ENCODE measurements at places on chromosomes 4 and X. TPM values are rescaled to one million over a fixed set of nuclear protein-coding genes. Genes with fewer than 3 reads are reported as not detected.

Gene RBM3
- total RNA-seq = 261 TPM

DNA sequence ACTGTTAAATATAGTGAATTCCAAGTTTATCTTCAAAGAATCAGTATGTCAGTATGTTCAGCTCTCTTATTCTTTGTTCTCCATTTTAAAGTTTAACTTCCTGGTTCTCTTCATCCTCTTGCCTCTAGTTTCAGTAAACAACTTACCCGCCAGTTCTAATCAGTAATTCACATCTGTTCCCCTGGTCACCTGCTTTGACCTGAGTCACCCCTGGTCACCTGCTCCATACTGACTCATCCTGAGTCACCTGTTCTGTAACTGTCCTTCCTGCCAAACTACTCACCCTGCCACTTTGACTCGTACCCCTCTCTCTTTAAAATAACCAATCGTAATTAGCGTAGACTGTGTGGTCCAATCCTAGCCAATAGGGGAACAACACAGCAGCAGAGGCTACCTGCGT is 992.7 kb upstream of the HS3ST1 start:
- no peaks in the 10 kb centered on the region for H3K36me3 ChIP-seq
- no peak overlapping the region for H3K4me3 ChIP-seq
- no peak overlapping the region for H3K27ac ChIP-seq
- no peak for DNase-seq
- no peaks in the 10 kb centered on the region for H3K4me1 ChIP-seq
- no peaks in the 10 kb centered on the region for H3K27me3 ChIP-seq

DNA sequence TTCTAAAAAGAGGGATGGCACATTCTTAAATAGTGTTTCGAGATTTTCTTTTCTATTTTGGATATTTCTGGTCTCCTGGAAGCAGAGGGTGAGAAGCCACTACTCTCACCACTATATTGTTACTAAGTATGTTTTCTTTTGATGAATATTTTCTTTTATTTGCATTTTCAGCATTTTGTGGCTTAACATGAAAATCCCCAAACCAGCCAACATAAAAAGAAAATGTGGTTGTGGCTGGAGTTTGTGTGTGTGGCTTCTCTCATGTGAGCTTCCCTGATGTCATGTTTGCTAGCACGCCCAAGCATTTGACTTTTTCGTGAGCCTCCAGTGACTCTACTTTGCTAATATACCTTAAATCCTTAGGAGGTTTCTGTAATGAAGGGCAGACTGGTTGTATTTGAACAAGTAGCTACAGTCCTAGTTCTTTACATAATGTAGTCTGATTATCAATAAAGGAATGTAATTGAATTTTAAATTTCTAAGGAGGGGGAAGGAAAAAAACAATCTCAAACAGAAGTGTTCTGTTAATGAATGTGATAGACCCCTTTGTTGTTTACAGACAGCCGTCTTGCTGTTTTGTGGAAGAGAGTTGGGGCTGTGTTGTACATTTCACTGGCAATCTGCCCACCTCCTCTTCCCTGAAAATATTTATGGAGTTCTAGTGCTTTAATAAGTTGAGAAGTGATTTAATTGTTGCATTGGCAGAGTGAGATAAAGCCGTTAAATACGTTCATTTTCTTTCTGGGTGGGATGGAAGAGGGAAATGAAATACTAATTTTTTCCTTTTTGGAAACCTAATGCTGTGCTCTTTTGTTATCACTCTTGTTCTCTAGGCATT is 114.6 kb downstream of the ARHGAP10 start:
- no peaks in the 10 kb centered on the region for H3K36me3 ChIP-seq
- H3K4me1 ChIP-seq = peaks cover 3% of the 10 kb centered on the region
- H3K27me3 ChIP-seq = peaks cover 3% of the 10 kb centered on the region
- no peak overlapping the region for H3K4me3 ChIP-seq

DNA sequence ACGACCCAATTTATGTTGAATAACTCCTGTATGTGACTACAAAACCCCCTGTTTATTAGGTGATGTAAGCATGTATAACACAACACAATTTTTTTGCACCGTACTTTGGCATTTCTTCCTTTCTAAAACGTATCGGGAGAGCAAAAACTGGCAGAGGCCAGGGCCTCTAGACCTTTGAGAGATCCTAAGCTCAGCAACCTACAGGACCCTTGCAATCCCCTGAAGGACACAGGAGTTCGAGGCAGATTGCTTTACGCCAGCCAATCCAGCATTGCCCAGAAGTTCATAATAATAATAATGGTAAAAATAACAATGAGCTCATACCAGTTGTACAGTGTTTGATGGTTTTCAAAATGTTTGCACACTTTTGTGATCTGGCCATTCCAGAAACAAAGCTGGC is 7.7 kb downstream of the NKX3-2 start:
- H3K4me1 ChIP-seq = peaks cover 9% of the 10 kb centered on the region
- no peak overlapping the region for H3K27ac ChIP-seq
- no peak for DNase-seq
- no peak overlapping the region for H3K4me3 ChIP-seq
- peaks cover 99% of the 10 kb centered on the region for H3K27me3 ChIP-seq

DNA sequence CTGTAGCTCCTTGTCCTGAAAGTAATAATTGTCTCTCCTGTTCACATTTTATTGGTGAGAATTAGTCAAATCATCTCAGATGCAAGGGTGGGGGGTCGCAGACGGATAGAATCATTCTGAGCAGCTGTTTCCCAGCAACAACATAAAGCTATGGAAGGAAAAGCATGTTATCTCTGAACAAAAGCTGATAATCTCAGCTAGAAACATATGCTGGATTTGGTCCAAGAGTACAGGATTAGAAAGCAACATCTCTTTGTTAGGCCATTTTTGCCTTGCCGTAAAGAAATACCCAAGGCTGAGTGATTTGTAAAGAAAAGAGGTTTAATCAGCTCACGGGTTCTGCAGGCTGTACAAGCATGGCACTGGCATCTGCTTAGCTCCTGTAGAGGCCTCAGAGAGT is 472.8 kb upstream of the BOD1L1 start:
- H3K27me3 ChIP-seq = no peaks in the 10 kb centered on the region
- H3K27ac ChIP-seq = no peak overlapping the region
- no peak overlapping the region for H3K4me3 ChIP-seq
- H3K36me3 ChIP-seq = no peaks in the 10 kb centered on the region

DNA sequence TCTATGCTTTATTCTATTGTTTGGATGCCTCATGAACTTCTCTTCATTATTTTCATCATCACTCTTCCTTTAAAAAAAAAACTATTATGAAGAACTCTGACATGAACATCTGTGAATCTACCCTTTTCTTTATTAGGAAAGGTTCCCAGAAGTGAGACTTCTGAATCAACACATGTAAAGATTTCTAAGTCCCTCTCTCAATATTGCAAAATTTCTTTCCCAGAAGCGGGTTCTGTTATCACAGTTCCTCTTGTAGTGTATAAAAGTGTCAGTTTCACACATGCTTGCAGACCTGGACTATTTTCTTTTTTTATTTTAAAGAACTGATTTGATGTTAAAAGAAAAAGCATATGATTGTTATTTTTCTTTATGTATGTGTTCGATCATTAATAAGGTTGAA is 330.8 kb upstream of the KLF3 start:
- H3K4me1 ChIP-seq = peaks cover 14% of the 10 kb centered on the region
- H3K4me3 ChIP-seq = no peak overlapping the region
- H3K36me3 ChIP-seq = peaks cover 7% of the 10 kb centered on the region
- H3K27ac ChIP-seq = no peak overlapping the region
- no peaks in the 10 kb centered on the region for H3K27me3 ChIP-seq
- DNase-seq = no peak

Measured in neural crest cell (in vitro differentiated cells).